ENCODE measurements at places on chromosomes 5 and 9.
A peak's percentile ranks its signal among the peaks of the same experiment; 100 is the strongest.

GRCh38 chr5:171311322-171312077, 2.5 kb downstream of the TLX3 start:
- no peak for DNase-seq

DNA sequence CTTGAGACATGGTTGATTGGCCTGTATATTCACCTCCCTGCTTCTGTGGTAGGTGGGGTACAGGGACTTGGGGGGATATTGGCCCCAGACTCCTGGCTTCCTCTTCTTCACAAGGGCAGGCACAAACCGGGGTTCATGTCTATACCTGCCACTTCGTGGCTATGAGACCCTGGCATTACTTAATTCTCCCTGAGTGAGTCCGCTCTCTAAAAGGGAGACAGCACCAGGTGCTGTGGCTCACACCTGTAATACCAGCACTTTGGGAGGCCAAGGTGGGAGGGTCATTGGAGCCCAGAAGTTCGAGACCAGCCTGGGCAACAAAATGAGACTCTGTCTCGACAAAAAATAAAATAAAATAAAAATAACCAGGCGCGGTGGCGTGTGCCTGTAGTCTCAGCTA, 178.5 kb downstream of the GABBR2 start:
- no peak for DNase-seq

GRCh38 chr5:10520706-10521105, 43.2 kb upstream of the ANKRD33B start:
- no peak for DNase-seq

- DNase-seq = peak; percentile 38
These were observed 12.7 kb downstream of the KCTD16 start for GRCh38 chr5:144183254-144183889.

GRCh38 chr5:1332461-1333001, 12.4 kb downstream of the CLPTM1L start:
- peak; percentile 31 for DNase-seq

- no peak for DNase-seq
These were observed 393.8 kb upstream of the SLC30A5 start for GRCh38 chr5:68699966-68700365.

- no peak for DNase-seq
These were observed 14.0 kb downstream of the ARL15 start for GRCh38 chr5:54296386-54296785.

GRCh38 chr5:181281077-181281983, 20.4 kb upstream of the TRIM52 start:
- DNase-seq = no peak

DNA sequence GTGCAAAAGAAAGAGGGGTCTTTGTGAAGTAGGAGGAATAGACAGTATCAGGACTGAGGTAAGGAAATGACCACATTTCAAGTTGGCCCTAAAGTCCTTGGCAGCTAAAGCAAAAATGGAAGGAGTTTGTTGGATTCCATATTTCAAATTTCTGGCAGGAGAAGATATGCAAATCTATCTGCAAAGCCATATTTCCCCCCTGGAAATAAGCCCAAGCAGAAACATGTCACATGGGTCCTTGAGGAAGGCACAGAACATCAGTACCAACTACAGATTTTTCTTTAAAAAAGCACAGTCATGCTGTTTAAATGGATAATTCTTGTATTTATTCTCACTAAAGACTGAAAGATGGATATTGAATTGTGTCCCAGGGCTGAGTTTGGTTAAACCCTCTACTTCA, 323.0 kb downstream of the TRIM32 start:
- DNase-seq = no peak

DNA sequence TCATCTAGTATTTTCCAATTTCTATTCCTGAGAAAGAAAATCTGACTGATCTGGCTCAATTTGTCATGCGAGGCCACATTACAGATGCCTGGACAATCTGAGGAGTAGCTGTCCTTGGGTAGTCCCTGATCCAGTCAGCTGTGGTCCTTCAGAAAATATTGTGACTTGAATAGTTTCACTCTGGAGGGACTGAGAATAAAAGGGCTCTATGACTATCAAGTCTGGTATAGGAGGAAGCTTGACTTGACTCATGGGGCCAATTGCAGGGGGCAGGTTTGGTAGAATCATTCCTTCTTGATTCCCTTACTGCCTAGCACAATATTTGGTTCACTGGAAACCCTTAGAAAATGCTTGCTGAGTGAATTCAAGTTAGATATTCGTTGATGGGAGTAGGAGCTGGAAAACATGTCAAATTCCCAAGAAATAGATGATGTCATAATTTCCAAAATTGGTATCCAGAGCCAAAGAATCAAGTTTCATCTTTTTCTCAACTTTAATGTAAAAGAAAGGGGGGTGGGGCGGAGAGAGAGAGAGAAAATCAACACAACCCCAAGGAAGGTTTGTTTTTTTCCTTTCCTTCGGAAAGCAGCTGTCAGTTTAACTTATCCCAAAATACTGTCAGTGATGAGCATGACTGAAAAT, 32.4 kb upstream of the STX17 start:
- no peak for DNase-seq

- no peak for DNase-seq
These were observed 12.2 kb downstream of the MYMK start for GRCh38 chr9:133512253-133513213.

DNA sequence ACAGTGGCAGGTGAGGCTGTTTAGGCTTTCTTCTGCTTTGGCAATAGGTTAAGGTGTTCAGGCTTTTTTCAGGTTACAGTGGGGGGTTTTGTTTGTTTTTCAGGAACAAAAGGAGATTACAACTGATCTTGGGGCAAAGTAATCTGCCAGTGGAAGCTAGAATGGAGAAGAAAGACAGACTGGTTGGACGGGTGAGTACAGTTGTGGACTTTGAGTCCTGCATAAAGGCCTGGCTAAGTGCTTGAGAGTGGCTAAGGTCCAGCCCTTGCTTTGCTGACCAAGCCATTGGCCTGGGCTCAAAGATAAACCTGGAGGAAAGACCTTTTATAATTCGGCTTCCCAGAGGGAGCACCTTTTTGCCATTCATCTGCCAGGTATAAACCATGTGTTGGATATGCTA, 63.1 kb downstream of the MTMR12 start:
- DNase-seq = no peak

DNA sequence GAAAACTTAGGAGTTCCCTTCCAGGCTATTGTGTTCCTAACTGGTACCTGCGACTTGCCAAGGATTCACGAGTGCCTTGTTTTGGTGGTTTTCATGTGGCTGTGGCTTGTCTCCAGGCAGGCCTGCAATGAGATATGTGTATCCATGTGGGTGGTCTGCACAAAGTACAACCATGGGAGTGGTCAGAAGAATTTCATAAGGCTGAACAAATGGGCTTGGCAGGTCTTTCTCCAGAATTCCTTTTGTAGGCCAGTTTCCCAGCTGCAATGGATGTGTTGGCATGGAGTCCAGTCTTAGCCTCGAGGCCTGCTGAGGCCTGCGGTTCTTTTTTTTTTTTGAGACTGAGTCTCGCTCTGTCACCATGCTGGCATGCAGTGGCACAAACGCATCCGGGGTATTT, 28.8 kb upstream of the MELK start:
- no peak for DNase-seq

GRCh38 chr5:87122151-87122977, 145.3 kb upstream of the RASA1 start:
- DNase-seq = no peak

DNA sequence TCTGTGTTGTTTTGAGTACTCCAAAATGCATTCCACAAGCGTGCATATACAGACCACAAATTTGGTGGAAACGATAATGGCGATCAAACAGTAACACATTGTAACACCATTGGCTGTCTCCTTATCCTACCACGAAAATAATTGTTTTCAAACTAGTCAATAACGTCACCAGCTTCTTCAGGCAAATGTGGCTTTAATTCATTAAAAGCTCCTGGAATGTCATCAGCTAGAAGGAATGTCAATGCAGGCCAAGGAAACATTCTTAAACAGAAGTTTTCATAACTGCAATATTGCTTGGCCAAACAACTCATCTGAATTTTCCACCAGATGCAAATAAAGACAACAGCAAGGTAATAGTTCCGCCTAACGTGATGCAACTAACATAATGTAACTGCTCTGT, 71.6 kb upstream of the XPA start:
- no peak for DNase-seq

GRCh38 chr9:111598733-111599091, 735 bp downstream of the PTGR1 start:
- peak; percentile 5 for DNase-seq

- no peak for DNase-seq
These were observed 293.4 kb downstream of the ARRDC3 start for GRCh38 chr5:91089758-91090157.

Measured in SK-MEL-5 (cell line).